ENCODE measurements at places on chromosomes 2 and 18.

GRCh38 chr2:204964414-204964813, 419.1 kb downstream of the PARD3B start:
- DNase-seq = no peak

GRCh38 chr2:191171708-191172355, 21.0 kb upstream of the STAT4 start:
- DNase-seq = no peak

- DNase-seq = no peak
These were observed 200.5 kb downstream of the EXOC6B start for GRCh38 chr2:72625366-72625765.

DNA sequence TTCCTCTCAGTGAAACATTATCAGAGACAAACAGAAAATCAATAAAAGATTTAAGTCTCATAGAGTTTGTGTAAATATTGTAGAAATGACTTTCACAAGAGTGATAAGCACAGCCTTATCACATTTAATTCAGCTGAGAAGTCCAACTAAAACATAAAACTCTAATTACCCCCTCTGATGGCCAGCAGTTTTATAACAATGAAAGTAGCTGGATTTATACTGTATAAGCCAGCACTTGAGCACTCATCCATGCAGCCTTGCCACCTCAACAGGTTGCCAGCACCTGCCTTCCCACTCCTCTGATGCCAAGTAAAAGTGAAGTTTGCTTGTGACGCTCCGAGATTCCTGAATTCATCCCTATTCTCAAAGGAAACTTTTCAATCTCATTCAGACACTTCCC, 103.0 kb upstream of the STK39 start:
- no peak for DNase-seq

DNA sequence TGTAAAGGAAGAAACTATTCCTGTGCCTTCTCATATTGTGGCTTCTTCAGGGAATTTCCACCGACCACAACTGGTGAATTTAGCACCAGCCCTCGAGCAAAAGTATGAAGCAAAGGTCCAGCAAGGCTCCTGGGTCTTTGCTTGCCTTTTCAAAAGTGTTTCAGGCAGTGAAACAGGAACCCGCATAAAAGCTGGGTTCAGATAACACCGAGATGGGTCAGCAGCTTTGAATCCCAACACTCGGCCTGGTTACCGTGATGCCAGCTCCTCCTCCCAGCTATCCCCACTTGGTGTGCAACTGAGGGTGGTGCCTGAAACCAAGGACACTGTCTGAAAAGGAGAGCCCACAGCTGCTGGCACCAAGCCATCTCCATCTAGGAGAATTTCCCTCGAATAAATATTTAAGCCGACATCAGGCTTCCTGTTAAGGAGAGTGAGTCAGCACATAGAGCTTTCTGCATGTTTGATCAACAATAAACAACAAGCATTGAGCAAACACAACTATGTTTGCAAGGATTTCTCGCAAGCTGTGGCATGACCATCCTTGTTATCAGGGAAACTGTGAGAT, 69.5 kb downstream of the ANTXR1 start:
- DNase-seq = no peak

DNA sequence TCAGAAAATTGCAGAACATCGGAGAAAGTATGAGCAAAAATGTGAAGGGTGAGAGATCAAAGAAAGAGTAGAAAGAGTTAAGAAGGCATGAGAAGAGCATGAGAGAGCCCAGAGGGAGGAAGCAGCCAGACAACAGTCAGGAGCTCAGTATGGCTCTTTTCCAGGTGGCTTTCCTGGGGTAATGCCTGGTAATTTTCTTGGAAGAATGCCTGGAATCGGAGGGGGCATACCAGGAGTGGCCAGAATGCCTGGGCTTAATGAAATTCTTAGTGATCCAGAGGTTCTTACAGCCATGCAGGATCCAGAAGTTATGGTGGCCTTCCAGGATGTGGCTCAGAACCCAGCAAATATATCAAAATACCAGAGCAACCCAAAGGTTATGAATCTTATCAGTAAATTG, 271.8 kb upstream of the TFPI start:
- DNase-seq = no peak
